ENCODE measurements at places on chromosomes 5 and 9.

- DNase-seq = no peak
These were observed 317.6 kb downstream of the TLE4 start for GRCh38 chr9:79889369-79889768.

DNA sequence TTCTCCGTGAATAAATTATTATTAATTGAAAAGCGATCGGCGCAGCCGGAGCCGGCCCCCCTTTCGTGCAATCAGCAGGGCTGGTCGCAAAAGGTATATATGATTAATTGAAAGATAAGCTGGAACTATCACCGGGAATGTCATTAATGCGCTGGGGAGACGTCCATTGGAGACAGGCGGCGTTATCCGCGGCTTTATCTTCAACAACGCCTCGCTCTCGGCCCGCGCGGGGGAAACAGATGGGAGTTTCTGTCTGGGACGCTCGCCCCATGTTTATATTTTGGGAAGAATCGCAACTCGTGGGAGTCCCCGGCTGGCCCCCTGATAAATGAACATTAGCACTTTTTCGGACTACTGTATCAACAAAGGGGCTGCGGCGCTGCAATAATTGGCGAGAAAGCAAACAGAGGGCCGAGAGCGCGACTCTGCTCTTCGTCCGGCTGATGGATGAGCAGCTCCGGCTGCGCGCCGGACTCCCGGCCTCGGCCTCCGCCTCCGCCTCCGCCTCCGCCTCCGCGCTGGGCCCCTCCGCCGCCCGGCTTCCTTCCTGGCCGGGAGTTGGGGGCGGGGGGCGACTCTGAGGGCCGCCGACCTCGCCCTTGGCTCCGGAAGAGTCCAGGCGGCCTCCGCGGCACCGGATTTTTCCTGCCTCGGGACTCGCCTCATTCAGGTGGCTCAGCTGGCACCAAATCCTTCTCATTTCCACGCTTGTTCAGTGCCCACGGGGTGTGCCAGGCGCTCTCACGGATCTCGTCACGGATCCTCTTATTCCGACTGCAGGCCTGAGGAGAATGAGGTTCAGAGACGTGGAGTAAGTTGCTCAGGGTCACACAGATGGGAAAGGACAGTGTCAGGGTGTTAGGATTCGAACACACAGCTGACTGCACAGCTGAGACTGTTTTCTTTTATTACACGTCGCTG is 3.6 kb upstream of the NKX2-5 start:
- DNase-seq = no peak

DNA sequence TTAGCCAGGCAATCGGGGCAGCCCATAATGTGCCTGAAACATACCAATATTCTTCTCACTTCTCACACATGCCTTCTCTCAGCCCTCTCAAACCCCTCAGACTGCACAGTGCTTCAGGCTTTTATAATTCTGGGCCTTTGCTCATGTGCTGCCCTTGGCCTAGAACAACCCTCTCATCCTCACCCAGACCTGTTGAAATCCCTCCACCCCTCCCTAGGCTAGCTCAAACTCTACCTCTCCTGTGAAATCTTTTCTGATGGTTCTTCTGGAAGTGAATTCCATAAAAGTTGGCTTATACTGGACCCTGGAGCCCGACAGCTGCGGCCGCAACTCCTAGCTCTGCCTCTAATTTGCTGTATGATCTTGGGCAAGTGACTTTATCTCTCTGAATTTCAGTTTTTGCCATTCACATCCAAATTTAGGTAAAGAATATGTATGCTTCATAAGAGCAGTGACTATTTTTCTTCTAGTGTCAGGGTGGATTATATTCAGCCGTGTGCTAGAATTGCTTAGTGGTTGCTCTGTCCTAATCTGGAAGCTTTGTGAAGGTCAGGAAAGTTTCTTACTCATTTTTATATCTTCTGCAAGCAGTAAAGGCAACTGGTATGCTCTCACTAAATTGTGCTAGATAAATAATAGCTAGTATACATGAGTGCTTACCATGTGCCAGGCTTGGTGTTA is 221.4 kb downstream of the MAPKAP1 start:
- no peak for DNase-seq

DNA sequence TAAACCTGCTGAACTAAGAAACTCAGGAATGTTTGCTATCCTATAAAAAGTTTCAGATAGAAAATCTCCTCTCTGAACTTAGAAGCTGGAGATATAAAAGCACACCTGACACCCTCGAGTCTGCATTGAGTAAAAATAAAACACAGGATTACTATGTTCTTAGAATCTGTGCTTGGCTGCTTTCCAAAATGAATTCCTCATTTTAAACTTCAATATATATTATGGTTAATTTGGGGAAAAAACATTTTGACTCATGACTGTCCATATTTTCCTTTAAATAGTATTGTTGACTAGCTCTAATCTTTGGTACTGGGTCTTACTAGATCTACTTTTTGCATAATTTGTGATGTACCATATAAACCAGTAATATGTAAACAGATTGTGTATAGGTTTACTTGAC is 36.7 kb downstream of the FBXW2 start:
- no peak for DNase-seq

GRCh38 chr9:116639251-116639741 is 47.8 kb upstream of the TRIM32 start:
- no peak for DNase-seq

GRCh38 chr5:83711982-83712601 is 8.6 kb downstream of the HAPLN1 start:
- DNase-seq = peak; percentile 4

DNA sequence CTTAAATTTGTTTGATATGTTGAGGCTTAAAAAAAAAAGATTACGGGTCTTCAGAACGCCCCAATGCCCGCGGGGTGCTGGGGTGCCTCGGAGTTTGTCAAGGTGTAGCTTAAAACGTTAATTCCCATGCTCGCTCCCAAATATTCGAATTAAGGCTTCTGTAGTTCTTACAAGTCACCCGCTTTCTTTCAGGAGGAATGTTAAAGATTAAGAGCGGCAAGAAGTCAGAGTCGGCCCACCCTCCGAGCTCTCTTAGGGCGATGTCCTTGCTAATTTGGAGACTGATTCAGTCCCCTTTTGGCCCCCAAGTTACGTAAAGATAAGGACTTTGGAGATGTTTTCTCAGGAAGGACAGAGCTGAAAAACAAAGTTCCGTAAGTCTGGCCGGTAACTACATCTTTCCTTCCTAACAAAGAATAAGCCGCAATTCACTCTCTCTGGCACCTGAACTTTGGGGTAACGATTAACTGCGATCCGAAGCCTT is 746 bp upstream of the NPM1 start:
- no peak for DNase-seq

GRCh38 chr5:95669540-95669939 is 13.3 kb downstream of the SPATA9 start:
- no peak for DNase-seq

- no peak for DNase-seq
These were observed 327.6 kb downstream of the ACTL7B start for GRCh38 chr9:108528231-108528630.

GRCh38 chr5:165000479-165001190 is 1495.2 kb downstream of the MAT2B start:
- no peak for DNase-seq

DNA sequence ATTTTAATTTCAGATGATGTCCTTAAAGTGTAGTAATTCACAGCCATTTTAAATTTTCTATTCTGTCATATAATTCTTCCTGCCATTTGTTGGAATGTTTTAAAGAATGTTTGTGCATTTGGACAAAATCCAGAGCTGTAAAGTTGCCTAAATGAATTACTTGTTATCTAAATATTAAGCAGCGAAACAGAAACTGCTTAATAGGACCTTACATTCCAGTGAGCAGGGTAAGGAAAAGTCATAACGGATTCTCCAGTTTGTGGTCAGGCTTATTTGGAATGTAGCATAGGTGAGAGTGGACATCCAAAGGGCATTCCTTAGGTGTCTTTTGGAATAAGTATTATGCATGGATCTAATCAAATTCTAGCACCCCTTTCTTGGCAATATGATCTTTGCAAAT is 410.4 kb upstream of the PTPRD start:
- DNase-seq = no peak

DNA sequence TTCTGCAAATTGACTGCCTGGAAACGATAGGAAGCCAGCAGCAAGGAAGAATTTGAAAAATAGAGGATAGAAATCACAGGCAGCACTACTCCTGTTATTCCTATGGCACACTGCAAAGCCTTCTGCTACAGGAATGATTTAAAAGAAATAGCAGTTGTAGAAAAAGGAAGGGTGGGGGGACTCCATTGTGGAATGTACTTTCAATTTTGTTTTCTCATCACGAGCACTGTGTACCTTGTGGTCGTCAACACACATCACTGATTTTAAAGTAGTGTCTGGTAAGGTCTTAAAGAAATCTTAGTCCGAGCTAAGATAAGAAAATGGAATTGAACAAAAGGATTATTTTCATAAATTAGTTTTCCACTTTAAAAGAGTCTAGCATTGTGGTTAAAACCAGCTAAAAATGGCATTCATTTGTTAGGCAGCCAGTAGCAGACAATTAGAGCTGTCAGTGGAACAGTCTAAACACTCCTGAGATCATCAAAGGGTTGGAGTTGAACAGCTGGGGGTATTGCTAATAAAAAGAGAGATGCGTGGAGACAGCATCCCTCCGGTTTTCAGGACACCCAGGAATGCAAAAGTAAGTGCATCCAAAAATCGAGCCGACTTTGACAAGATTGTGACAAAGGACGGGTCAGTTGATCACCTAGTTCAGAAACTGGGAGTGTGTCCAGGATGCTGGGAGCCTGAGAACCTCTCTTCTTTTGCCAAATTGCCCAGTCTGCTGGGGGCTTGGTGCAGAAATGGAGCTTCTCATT is 97.8 kb upstream of the WWC1 start:
- no peak for DNase-seq

- DNase-seq = no peak
These were observed 177.5 kb downstream of the AOPEP start for GRCh38 chr9:94903961-94904421.

DNA sequence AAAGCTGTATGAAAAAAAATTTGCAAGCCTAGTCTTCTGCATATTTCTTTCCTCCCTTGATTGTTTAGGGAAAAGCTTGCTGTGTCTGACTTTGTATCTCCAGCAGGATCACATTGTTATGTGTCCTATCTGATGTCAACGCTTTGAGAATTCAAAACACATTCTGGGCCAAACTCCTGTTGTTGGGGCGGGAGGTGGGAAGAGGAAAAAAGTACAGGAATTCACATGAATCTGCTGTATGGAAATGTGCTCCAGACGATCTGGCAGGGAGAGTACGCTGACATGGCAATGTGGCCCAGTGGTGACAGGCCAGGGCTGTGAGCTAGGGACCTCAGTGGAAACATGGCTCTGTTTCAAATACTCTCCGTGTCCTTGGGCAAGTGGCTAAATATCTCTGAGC is 87.4 kb upstream of the GNA14 start:
- no peak for DNase-seq

GRCh38 chr5:148998174-148998797 is 64.6 kb downstream of the SH3TC2 start:
- DNase-seq = no peak

DNA sequence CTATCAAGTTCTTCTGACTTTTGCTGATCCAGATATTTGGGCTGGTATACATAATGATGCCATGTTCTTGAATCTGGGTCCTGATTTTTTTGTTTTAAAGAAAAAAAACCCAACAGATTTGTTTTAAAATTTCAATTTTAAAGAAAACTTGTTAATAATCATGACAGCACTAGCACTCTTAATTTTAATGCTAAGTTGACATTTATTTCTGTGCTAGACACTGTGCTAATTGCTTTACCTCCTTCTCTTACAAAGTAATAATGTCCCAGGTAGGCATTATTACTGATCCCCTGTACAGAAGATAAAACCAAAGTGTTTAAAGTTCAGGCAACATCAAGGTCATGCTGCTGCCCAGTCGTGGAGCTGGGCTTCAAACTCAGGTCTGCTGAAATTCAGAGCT is 101.9 kb downstream of the ZNF608 start:
- no peak for DNase-seq

GRCh38 chr5:22063717-22064116 is 789.4 kb downstream of the CDH12 start:
- DNase-seq = no peak

DNA sequence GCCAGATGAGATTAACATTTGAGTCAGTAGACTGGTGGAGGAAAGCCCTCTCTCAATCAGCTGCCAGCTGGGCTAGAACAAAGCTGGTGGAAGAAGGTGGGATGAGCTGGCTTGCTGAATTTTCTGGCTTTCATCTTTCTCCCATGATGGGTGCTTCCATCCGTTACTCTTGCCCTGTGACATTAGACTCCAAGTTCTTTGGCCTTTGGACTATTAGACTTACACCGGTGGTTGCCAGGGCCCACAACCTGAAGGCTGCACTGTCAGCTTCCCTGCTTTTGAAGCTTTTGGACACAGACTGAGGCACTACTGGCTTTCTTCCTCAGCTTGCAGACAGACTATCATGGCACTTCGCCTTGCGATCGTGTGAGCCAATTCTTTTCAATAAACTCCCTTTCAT is 642.7 kb downstream of the TAF11L14 start:
- no peak for DNase-seq

GRCh38 chr9:99272836-99273235 is 50.8 kb downstream of the SEC61B start:
- no peak for DNase-seq

DNA sequence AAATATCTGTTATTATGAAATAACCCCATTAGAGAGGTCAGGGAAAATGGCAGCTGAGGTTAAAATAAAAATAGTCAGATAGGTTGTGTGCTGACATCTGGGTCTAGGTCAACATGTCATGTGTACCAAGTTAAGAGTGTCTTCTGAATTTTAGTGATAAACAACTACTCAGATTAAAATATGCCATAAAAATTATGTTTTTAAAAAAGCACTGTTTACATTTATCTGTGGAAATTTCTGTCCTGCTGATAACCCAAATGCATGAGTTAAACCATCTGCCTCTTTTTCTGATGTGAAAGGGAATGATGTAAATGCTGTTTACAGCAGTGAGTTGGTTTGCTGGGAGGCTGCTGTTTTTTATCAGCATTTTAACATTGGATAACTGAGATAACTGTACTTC is 361.2 kb upstream of the TARS1 start:
- no peak for DNase-seq

- no peak for DNase-seq
These were observed 33.6 kb downstream of the IRF1 start for GRCh38 chr5:132456987-132457361.

DNA sequence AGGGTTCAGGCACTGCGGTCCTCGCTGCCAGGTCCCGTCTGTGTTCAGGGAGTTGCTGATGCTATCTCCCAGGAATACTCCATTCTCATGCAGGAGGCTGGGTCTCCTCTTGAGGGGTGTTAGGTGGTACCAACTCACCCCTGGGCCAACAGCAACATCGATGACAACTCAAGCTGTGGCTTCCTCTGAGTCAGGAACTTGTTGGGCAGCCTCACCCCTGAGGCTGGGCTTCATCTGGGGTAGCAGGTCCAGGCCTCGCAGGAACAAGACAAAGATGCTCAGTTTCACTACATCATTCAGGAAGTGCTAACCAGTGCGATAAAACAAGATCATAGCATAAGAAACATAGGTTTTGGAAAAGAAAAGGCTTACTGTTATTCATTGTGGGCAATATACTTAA is 125.9 kb downstream of the SYK start:
- DNase-seq = no peak

GRCh38 chr5:169901896-169902295 is 78.4 kb downstream of the INSYN2B start:
- DNase-seq = no peak

GRCh38 chr5:93417490-93417889 is 163.5 kb downstream of the NR2F1-AS1 start:
- DNase-seq = no peak

- DNase-seq = no peak
These were observed 515.2 kb downstream of the ZNF608 start for GRCh38 chr5:124231230-124231629.

Data from NK-92 treated with Interleukin-12 subunit alpha and Interleukin-12 subunit beta, amount 100 ng/mL, for 24 hours (cell line).